Fibroblast of skin of back (primary cell): ENCODE measurements at places on chromosomes 3 and 15.

DNA sequence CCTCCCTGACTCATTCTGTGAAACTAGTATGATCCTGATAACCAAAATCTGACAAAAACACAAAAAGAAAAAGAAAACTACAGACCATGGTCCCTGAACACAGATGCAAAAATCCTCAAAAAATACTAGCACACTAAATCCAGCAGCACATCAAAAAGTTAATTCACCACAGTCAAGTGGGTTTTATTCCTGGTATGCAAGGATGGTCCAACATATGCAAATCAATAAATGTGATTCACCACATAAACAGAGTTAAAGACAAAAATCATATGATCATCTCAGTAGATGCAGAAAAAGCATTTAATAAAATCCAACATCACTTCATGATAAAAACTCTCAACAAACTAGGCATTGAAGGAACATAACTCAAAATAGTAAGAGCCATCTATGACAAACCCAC lies 12.8 kb downstream of the SAXO2 start:
- no peak for DNase-seq

DNA sequence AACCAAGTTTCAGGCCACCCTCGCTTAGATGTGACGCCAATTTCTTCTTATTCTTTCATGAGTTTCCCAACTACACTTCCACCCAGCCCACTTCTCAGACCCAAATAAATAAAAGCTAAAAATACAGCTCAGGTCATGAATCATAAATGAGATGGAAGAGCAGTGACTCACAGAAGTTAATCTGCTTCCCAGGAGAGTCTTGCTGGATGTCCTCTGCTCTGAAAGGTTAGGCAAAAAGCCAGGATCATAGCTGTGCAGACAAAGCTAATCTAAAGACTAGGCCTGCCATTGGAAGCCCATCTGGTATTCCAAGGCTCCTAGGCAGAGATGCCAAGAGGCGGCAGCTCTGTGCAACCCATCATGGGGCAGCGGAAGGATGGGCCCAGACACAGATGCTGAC lies 24.1 kb downstream of the SHC4 start:
- DNase-seq: peak; percentile 99

GRCh38 chr3:193346259-193346658 lies 32.3 kb downstream of the ATP13A5 start:
- no peak for DNase-seq

DNA sequence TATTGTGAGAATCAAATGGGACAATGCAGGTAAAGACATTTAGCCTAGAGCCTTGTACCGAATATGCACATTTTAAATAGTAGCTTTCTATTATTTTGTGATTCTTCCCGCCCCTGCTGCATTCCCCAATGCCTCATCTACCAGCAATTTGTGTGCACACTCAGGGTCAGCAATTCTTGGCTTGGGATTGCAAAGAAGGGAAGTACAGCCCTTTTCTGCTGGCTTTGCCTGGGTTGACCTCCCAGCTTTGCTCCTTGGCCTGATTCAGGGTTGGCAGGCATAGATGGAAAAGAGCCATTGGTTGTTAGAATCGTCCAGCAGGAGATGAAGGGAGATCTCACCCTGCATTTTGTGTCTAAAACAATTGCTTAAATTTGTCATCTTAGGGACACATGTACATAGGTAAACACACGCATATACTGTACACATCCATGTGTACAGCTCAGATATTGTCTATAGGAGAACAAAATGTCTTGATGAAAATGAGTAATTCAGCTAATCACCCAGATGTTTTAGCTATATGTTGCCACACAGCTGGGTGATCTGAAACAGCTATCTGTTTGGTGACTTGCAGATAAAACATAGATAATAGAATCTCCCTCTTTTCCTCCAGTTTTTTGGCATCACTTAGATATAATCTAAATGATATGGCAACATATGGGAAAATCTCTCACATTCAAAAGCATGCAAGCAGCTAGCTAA lies 340.9 kb upstream of the TBL1XR1 start:
- peak; percentile 62 for DNase-seq

DNA sequence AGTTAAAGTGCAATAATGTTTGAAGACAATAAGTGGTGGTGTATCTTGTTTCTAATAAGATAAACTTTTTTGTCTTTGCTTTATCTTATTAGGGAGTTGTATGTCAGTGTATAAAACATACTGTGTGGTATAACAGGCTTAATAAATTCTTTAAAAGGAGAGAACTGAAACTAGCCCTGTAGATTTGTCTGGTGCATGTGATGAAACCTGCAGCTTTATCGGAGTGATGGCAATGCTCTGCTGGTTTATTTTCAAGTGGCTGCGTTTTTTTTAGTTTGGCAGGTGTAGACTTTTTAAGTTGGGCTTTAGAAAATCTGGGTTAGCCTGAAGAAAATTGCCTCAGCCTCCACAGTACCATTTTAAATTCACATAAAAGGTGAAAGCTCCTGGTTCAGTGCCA lies 2.7 kb downstream of the RPL15 start:
- DNase-seq: no peak

DNA sequence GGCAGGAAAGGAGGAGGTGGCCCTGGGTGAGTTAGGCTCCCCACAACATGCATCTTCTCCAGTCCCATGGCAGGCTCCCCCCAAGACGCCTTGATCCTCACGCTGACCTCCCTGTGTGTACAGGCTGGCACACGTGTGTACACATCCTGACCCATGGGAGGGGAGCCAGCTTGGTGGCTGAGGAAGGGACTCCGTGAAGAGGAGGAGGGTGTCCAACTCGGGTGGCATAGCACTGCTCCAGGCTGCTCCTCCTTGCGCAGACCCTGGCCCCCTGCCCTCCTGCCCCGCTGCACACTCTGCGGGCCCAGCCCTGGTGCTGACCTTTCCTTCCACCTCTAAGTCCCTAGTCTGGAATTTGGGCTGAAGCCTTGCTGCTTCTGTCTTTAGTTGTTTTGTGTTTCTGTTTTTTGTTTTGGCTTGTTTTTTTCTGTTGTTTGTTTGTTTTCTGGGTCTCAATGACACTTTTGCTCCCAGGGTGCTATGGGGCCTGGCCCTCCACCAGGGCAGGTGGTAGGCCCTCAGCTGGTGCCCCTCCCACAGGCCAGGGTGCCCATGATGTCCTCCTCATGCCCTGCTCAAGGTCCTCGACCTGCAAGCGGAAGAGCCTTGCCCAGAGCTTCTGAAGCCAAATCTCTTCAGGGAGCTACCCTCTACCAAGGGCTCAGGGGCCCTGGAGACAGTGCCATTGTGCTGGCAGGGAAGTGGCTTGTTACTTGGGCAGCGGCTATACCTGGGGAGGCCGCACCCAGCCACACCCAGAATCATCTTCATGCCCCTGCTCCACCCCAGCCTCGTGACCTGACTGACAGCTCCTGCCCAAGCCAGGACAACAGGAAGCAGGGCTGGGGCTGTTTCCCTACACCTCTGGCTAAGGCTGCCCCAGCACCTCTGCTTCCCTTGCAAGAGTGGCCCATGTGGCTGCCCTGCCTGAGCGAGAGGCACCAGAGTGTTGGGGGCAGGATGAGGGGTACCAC lies 5.1 kb downstream of the EPHB3 start:
- DNase-seq: no peak

GRCh38 chr3:83729576-83729975 lies 1229.2 kb upstream of the CADM2 start:
- DNase-seq: no peak

DNA sequence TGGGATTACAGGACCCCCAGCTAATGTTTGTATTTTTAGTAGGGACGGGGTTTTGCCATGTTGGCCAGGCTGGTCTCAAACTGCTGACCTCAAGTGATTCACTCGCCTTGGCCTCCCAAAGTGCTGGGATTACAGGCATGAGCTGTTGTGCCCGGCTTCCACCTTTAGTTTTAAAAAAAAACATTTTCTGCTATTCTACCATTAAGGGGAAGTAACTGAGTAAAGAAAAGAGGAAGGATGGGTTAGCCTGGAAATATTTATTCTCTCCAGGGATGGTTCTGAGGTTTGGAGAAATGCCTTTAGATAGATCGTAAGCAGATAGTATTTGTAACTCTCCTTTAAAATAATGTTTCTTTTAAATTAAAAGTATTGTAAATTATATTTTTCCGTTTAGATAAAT lies 3.1 kb downstream of the AP4E1 start:
- DNase-seq: peak; percentile 57

DNA sequence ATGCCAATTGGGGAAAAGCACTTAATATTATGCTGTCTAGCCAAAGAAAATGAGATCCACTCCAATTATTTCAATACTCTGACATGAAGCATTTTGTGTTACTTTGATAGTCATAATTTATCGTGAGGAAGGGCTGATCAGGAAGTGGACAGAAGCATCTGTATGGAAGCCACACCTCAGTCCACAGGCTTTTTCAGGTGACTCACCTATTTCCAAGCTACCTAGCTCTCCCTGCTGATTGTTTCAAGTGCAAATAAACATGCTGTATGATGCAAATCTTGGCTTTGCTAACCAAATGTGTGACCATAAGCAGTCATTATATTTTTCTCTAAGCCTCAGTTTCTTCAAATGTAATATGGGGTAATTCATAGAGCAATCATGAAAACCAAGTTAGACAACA lies 30.8 kb upstream of the CPB1 start:
- no peak for DNase-seq

- DNase-seq: no peak
Observed at GRCh38 chr15:95307115-95307514, 1023.4 kb upstream of the NR2F2 start.

GRCh38 chr3:194009892-194010533 lies 125.9 kb upstream of the HES1 start:
- no peak for DNase-seq

GRCh38 chr15:83892498-83892897 lies 238.6 kb downstream of the ADAMTSL3 start:
- DNase-seq: no peak

DNA sequence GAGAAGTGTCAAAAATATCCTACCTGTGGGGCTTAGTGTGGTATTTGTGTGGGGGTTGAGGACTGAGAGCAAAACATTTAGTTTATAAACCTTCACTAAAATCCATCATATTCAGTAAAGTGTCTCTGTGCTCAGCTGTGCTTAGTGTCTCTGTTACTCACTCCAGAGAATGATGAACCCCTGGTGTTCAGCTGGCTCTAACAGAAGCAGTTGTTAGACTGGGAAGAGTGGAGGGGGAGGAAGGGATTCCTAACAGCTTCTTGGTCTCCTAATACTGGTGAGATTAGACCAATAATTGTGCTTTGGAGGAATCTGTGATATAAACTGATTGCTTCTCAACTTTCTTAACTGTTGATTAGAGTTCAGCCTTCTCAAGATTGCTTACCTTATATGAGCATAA lies 1123.5 kb downstream of the ROBO2 start:
- no peak for DNase-seq

DNA sequence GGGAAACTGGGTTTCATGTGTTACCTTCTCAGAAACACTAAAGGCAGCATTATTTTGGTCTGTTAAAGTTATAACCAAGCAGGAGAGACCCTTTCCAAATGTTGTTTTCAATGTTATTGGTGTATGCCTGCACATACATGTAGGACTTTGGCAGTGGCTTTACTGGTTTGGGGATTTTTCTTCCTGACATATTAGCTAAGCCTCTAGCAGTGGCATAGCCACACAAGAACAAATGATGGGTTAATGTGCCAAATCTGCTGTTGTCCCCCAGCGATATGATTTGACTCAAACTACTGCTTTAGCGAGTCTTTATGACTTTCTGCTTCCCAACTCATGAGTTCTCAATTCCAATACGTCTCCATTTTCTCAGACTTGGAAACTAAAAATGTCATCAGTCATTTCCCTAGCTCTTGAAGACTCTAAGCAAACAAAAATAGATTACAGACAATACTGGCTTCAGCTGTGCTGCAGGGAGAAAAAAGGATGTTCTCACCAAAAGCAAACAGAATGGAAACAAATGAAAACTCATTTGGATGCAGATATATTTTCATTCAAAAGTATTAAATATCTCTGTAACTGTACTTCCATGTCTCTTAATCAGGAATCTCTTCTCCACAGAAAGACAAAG lies 29.6 kb downstream of the TPM1 start:
- DNase-seq: no peak

- no peak for DNase-seq
Observed at GRCh38 chr15:91488452-91488851, 365.1 kb upstream of the SLCO3A1 start.

DNA sequence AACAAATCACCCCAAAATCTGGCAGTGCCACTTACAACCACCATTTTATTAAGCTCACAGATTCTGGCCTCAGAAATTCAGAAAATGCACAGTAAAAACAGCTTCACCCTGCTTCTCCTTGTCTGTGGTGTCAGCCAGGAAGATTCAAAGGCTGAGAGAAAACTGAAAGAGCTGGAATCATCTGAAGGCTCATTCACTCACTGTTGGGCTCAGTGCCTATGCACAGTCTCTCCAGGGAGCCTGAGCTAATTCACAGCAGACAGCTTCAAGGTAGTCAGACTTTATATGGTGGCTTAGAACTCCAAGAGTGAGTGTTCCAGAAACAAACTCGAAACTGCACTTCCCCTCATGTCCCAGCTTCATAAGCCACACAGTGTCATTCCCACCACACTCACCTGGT lies 16.5 kb upstream of the PLOD2 start:
- no peak for DNase-seq

- DNase-seq: no peak
Observed at GRCh38 chr15:75544359-75544758, 34.8 kb downstream of the PTPN9 start.

- no peak for DNase-seq
Observed at GRCh38 chr15:32878342-32878741, 160.5 kb downstream of the GREM1 start.

DNA sequence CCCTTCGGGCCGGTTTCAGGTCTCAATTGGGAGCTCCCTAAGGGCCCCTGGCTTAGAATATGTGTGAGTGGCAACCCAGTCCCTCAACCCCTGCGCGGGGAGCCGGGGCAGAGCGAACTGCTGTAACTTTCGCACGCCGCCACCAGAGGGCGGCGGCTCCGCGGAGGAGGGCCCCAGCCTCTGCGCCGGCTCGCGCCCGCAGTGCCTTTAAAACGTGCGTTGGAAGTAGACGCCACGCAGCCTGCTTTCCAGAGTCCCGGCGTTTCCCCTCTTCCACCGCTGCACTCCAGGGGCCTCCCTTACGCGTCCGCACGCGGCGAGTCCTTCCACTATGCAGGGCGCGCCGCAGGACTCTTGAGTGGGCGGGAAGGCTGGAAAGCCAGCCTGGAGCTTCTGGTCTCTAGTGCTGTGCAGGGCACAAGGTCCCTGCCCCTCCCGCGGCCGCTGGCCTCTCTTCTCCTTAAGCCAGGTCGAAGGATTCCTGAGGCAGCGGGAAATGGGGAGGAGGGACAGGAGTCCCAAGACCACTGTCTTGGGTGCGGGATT lies 23.7 kb upstream of the RNU6-1 start:
- DNase-seq: peak; percentile 74

- peak; percentile 96 for DNase-seq
Observed at GRCh38 chr3:107208100-107208499, 169.1 kb upstream of the CCDC54 start.
